ENCODE measurements at places on chromosomes 13 and 19.

DNA sequence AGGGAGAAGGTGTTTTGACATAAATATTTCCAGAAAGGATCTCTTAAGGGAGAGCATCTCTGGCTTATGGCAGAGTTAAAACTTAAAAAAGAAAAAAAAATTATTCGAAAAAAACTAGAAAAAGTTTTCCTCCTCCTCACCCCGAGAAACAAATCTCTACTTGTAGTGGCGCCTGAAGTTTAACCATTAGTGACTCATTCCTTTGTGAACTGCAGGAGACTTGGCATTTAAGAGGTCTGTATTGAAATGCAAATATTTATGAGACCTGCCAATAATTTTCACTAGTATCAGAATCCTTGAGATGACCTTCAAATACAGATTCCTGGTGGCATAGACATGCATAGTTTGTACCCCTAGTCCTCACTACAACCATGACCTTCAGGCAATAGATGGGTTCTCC, 64.9 kb upstream of the MED4 start:
- DNase-seq, result no peak

- no peak for DNase-seq
Measured at GRCh38 chr19:11617180-11618062, 20.1 kb downstream of the ZNF627 start.

- DNase-seq, result no peak
Measured at GRCh38 chr13:73107481-73107880, 48.7 kb downstream of the KLF5 start.

DNA sequence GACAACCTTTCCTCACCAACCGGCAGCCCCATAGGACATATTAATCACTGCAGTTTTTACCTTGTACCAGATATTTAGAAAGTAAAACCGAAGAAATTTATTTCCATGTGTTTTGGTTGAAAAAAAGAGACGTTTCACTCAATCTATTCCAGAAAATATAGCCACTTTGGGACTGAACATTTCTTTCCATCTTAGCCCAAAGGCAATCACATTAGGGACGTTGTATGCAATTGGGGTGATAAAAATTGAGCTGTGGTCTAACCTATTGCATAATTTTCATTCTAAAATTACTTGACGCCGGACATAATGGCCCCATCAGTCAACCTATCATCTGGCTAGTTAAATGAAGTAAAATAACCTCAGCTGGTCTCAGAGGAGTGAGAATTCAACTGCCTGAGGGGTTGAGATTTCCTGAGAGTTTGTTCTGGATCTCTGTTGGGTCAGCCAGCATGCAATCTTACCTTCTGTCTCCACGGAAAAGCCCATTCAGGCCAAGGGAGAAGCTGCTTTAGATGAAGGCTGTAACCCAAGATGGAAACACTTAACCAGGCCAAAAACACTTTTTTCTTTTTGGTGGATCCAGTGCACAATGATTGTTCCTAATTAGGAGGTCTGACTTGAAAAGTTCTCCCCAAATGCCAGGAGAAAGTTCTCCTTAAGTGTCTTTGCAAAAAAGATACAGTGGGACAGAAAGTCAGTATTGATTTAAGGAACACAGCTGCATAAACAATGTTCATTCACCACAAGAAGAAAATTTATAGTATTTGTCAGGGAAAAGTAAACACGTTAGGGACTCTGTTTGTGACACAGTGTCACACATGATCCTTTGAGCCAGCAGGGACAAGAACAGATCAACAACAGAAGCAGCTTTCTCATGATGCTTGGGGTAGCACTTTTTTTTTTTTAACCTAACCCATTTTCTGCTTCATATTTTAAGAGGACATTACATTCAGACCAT, 34.1 kb downstream of the DLEU7 start:
- DNase-seq, result no peak

DNA sequence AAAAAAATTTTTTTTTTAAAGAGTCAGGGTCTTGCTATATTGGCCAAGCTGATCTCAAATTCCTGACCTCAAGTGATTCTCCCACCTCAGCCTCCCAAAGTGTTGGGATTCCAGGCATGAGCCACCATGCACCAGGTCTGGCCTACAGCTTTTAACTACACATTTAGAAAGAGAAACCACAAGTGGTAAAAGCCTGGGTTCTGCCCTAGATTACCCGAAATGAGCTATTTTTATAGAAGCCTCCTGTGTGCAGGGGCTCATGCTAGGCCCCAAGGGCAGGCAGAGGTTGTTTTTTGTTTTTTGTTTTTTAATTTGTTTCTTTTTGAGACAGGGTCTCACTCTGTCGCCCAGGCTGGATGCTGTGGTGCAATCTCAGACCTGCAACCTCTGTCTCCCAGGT, 14.0 kb upstream of the MYADM start:
- DNase-seq, result no peak

DNA sequence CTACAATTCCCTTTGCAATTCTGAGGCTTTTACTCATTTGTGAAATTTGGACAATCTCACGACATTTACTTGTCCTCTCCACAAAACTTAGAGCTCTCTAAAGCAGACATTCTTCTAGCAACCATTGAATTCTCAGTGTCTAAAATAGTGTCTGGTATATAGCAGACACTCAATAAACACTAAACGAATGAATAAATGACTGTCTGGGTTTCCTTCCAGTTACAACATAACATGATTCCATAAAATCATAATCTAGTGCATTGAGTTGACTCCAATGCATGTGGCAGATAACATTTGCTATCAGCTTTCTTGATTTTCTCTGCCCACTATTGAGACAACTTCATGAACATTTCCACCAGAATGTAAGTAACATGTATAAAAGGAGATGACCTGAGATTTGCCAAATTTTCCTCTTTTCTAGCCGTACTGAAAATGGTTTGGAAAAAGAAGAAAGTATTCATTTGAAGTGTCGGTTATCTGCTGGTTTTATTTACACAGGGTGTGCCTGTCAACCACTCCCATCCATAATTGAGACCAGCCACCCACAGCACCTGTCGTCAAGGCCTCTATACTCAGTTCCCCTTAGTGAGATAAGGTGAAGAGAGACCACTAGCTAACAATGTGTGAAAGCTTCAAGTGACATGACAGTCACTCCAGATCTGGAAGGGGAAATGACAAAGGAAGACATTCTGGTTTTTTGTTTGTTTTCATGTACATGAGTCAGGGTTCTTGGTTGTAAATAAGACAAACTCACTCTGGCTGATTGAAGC, 4.8 kb upstream of the SERP2 start:
- DNase-seq, result no peak

- no peak for DNase-seq
Measured at GRCh38 chr19:42360787-42361544, 29.1 kb downstream of the CNFN start.

DNA sequence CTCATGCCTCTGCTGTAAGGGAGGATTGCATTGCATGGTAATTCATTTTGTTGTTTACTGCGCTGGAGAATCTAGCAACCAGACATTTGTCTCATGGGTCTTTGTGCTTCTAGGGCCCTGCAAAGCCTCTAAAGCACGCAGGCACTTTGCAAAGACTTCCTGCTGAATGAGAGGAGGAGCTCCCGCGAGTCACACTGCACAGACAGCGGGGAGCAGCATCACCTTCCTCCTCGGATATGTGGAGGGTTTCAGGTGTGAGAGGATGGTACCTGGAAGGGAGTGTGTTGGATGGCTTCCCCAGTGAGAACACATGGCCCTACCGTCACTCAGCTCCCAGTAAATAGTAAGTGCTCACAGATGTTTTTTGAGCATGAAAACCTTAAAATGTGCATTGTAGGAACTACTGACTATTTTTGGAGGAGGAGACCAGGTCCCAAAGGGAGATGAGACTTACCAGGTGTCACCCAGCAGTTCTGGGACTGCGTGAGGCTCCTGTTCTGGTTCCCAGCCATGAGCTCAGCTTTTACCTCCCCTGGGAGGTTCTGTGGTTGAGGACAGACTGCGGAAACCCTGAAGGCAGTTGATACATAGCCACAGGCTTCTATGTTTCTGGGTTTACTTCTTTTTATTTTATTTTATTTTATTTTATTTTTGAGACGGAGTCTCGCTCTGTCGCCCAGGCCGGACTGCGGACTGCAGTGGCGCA, 278.0 kb downstream of the FGF9 start:
- no peak for DNase-seq

DNA sequence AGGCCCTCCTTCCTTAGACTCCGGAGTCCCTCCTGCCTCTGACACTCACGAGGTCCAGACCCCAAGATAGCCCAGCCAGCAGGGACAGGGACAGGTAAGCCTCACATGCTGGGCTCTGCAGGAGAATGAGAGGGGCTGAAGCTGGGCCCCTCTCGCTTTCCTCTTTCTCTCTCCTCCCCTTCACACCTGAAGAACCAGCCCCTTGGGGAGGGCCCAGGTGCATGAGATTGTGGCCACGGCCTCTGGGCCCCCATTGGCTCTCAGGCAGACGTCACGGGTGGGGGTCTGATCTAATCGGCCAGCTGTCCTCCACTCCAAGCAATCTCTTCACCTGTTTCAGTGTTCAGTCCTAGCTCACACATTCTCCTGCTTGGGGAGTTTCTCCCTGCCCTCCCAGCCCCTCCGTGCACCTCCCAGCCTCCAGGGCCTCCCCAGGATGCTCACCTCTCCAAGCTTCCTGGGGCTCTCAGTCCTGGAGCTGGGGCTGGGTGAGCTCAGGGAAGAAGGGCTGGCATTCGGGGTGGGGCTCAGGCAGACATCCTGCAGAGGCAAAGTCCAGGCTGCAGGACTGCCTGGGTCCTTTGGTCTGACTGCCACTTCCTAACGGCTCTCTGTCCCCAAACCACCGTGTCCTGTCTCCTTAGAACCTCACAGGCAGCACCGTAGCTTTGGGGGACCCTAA, 2.8 kb downstream of the TMEM150B start:
- DNase-seq, result no peak

DNA sequence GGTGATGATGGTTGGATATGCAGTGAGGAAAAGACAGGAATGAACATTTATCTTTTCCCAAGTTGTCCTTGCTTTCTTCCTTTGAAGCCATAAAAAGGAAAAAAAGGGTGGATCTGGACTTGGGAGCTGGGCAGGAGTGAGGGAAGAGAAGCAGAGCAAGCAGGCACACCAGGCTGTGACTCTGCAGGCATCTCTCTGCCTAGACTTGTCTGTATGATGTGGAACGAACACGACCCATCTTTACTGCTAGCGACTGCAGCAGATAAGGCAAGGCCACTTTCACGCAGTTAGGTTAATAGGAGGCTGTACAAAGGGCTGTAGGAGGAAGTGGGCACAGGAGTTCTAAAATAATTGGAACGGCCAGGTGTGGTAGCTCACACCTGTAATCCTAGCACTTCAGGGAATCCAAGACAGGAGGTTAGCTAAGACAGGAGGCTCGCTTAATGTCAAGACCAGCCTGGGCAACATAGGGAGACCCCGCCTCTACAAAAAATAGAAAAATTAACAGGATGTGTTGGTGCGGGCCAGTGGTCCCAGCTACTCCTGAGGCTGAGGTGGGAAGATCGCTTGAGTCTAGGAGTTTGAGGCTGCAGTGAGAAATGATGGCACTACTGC, 961 bp upstream of the URI1 start:
- DNase-seq, result no peak

GRCh38 chr19:12750851-12751250, 740 bp upstream of the BEST2 start:
- DNase-seq, result no peak

DNA sequence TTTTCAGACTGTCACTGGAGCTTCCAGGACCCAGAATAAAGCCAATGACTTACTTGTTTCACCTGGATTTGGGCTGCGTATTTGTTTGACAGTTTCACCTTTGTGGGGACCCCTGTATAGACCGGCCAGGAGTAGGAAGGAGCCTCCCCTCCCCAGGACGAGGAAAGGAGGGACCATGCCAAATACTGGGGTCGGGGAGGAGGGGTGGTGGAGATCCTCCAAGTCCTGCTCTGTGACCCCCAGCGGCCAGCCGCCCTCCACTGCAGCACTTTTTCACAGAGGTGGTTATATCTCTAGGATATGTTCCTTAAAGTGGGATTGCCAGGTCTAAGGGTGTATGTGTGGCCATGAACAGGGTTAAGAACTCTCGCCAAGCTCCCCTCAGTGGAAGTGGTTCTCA, 25.7 kb upstream of the ZNF492 start:
- no peak for DNase-seq

DNA sequence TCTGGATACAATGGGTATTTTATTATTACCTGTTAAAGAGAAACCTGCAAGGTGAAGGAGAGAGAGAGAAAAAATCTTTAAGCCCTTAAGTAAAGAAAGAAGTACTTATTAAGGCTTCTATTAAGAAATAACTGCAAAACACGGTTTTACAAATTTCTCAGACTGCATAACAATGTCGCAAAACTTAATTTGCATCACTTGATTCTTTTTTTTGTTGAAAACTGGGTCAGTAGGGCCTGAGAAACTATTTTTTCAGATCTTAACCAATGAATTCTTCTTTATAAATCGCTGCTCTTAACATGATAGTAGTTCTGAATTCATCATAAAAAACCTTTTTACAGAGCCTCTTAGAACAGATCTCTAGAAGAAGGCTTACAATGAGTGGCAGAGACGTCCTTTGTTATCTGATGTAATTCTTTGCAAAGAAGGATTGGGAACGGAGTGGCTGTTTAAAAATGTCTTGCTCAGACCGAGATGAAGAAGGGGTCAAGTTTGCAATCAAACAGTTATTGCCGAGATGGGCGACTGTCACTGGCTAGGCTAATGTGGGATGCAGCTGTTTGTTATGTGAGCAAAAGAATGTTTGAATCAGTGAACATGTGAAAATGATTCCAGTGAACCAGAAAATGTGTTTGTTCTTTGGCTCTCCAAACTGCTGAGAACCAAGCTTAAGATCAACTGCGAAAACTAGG, 76.3 kb downstream of the ZNF536 start:
- DNase-seq, result no peak

GRCh38 chr13:35469806-35470525, 6.5 kb downstream of the MAB21L1 start:
- no peak for DNase-seq

GRCh38 chr13:79011179-79011578, 352.2 kb upstream of the OBI1 start:
- DNase-seq, result no peak

DNA sequence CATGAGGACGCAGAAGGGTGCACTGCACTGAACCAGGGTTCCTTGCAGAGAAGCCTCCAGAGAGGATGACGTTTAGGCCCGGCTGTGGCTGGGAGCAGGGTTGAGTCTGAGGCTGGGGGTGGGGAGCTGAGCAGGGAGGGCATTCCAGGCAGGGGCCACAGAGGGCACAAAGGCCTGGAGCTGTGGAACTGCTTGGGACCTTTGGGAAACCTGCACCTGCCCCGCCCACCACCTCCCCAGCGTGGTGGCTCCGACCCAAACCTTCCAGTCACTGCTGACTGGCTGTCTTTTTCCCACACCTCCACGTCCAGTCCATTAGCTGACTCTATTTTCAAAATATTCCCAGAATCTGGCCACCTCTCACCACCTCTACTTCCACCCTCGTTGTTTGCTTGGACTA, 4.9 kb upstream of the LMTK3 start:
- no peak for DNase-seq
